ENCODE measurements at places on chromosomes 12 and 14.

DNA sequence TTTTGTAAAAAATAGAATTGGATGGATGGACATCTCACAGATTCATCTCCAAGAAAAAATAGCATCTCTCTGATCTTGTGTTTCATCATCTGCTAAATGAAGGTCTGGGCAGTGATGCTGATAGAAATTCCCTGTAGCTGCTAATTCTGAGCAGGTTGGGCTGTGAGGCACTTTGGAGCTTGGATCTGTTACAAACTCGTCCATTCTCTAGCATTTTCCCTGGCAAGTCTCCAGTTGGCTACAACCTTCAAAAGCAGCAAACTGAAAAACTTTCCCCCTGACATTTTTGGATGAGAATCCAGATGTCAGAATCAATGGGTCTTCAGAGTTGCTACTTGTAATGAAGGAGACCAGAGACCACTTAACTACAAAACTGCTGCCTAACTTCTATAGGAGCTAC, 72.7 kb downstream of the TPH2 start:
- DNase-seq: no peak

- DNase-seq: no peak
Observed at GRCh38 chr14:71362920-71363584, 455.8 kb downstream of the PCNX1 start.

- no peak for DNase-seq
Observed at GRCh38 chr14:54848910-54849309, 53.7 kb downstream of the GCH1 start.

- no peak for DNase-seq
Observed at GRCh38 chr12:27751386-27752047, 28.5 kb upstream of the KLHL42 start.

- DNase-seq: no peak
Observed at GRCh38 chr12:122137681-122138080, 36.3 kb downstream of the IL31 start.

- no peak for DNase-seq
Observed at GRCh38 chr12:118109088-118109487, 5.3 kb upstream of the VSIG10 start.

DNA sequence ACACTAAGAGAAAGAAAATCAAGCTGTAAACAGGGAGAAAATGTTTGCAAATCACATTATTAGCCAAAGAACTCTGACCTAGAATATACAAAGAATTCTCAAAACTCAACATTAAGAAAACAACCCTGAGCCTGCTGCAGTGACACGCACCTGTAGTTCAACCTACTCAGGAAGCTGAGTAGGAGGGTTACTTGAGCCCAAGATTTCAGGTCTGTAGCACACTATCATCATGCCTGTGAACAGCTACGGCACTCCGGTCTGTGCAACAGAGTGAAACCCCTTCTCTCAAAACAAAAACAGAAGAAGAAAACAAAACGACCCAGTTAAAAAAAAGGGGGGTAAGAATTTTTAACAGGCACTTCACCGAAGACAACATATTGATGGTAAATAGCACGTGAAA, 20.8 kb downstream of the SAV1 start:
- no peak for DNase-seq

DNA sequence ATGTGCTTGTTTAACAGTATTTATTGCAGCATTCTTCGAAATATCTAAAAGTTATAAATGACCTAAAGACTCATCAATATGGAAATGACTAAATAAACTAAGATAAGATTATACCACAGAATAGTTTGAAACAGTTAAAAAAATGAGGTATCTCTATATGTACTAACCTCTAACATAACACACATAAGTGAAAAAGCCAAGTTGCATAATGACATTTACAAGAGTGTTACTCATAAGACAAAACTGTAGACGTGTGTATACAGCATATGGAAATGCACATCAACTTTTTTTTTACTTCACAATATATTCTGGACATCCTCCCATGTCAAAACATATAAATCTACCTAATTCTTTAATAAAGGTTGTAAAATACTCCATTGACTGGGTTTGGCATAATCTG, 22.8 kb downstream of the CPM start:
- no peak for DNase-seq

- DNase-seq: no peak
Observed at GRCh38 chr12:122311696-122312095, 45.4 kb upstream of the VPS33A start.

DNA sequence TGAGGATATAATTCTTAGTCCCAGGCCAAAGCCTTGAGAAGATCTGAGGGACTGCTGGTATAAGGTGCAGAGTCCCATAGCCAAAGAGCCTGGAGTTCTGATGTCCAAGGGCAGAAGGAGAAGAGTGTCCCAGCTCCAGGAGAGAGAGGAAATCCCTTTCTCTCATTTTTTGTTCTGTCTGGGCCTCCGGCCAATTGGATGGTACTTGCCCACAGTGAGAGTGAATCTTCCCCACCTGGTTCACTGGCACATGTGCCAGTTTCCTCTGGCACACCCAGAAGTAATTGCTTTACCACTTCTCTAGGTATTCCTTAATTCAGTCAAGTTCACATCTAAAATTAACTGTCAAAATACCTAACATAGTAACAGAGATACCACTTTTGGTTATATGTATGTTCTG, 15.3 kb downstream of the ARID4A start:
- DNase-seq: no peak

DNA sequence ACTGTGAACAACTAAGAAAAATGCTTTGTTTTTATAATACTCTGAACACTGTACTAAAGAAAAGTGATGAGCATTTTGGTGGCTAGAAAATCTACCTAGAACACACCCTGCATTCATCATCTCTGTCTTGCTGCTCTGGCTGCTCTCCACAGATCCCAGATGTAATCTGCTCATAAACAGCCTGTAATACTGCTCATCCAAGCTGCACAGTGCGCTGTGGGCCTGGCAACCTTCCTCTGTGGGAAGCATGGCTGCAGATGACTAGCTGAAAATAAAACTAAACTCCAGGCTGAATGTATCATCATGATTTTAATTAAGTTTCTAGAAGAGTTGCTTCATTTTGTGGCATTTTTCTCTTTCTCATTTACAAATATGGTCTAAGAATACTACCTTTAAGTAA, 200.7 kb downstream of the SLC2A13 start:
- DNase-seq: peak; percentile 76

- DNase-seq: no peak
Observed at GRCh38 chr12:8504351-8504750, 9.0 kb upstream of the CLEC4D start.

- DNase-seq: no peak
Observed at GRCh38 chr12:58395470-58395869, 454.1 kb downstream of the ATP23 start.

- peak; percentile 98 for DNase-seq
Observed at GRCh38 chr14:103544388-103545218, 15.6 kb downstream of the TRMT61A start.

DNA sequence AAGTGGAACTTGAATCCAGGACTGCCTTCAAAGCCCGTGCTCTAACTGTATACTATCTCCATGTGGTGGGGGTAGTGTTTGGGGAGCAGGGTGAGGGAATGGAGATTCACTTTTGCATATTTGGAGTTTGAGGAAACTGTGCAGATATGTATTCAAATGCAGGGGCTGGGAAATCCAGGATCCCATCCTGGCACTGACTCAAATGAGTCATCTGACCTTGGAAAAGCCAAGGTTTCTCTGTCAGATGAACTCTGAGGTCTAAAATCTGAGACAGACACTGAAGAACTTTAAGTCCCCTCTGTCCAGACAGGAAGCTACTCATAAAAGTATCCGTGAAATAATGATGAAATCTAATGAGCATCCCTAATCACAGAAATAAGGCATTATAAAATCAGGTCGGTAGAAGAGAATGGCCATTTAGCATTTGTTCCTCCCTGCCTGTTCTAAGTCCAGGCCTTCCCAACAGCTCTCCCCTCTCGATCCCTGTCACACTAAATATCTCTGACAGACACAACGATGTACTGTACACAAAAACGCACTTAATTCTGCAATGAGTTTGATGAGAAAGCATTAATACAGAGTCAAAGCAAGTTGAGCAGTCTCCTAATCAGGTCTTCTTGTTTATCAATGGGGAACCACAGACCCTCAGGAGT, 14.4 kb downstream of the NIN start:
- DNase-seq: no peak

DNA sequence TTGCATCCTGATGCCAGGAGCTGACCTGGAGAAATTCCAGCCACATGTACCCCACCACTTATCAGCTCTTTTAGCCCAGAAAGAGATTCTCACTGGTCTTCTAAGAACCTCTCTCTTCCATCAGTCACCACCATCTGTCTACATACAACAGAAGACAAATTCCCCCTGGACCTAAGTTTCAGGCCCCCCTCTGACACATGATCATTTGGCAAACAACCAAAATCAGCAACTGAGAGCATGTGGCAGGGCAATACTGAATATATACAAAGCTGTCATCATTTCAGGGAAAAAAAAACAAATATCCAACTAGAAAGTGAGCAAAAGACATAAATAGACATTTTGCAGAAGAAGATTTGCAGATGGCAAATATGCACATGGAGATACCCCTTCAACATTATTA, 180.2 kb downstream of the FOXN3 start:
- DNase-seq: no peak

GRCh38 chr12:79409562-79409961, 281.2 kb downstream of the PAWR start:
- DNase-seq: no peak

GRCh38 chr14:102096569-102097188, 9.8 kb upstream of the HSP90AA1 start:
- peak; percentile 87 for DNase-seq

GRCh38 chr14:34437729-34438080, 24.3 kb downstream of the SPTSSA start:
- DNase-seq: no peak

GRCh38 chr14:23285530-23286019, 357 bp downstream of the HOMEZ start:
- no peak for DNase-seq

DNA sequence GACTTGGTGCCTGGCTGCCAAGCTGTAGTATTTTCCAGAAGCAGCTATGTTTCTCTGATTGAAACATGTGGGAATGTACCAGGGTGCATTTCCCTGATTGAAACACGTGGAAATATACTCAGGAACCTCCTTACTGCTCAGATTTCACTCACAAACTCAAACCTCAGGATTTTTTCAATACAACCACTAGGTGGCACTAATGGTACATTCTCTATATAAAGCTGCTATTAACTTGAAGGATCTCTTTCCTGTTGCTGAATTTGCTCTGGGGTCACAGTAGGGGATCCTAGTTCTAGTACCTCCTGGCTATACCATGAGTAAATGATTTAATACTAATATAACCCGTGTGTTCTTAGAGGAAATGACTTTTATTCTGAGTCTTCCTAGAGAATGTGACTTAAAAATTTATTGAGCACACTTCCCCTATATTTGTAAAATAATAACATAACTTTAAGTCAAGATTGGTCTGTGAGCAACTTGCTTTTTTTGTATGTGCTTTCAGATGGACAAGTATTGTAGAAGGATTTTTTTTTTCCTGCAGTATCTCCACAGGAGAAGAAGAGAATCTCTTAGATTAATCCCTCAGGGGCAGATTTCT, 173.8 kb upstream of the MIS18BP1 start:
- DNase-seq: no peak

GRCh38 chr14:67559639-67560038, 26.5 kb downstream of the PLEKHH1 start:
- no peak for DNase-seq

DNA sequence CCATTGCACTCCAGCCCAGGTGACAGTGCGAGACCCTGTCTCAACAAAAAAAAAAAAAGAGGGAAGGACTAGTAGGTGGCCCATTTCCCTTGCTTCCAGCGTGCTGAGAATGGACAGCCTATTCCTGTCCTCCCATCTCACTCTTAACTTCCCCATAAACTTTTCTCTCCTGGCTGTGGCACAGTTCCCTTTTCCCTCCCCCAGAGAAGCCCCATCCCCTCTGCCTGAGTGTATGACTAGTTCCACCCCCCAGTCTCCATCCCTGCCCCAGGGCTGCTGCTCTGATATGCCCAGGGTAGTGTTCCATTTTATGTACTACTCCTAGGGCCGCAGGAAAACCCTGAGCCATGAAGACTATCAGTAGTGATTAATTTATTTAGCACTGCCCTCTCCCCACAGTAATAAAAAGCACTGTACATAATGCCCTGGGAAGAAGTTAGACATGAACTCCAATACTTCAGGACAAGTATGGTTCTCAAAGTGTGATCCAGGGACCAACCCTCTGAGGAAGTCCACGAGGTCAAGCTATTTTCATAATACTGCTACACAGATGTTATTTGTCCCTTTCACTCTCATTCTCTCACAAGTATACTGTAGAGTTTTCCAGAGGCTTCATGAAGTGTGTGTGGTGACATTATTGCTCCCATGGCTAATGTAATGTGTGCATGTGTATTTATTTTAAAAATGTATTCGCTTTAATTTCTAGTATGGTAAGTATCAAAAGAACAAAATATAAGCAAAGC, 11.5 kb upstream of the CHD4 start:
- no peak for DNase-seq

- DNase-seq: no peak
Observed at GRCh38 chr12:179131-179884, 34.6 kb downstream of the SLC6A12 start.

GRCh38 chr14:86915406-86915805, 1077.6 kb downstream of the GALC start:
- no peak for DNase-seq
